ENCODE measurements at places on chromosomes 4 and X.

- ATAC-seq: no peak
Observed at GRCh38 chr4:166386491-166387360, 513.7 kb downstream of the TLL1 start.

GRCh38 chr4:121908346-121908745 lies 38.1 kb upstream of the BBS7 start:
- no peak for ATAC-seq

DNA sequence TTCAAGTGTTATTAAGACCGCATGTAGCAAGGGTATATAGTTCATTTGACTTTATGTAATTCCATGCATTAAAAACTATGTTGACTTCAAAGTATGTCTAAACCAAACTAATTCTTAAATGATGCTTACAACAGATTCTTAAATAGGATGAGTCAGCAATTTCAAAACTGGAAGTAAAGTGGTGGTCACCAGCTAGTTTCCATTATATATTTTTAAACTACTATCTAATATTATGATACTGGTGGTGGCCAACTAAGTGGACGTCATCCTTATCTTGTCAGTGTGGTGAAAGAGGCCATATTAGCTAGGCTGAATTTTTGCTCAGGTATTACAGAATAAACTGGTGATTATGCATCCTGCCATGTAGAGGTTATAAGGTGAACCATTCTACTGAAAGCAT lies 1.2 kb downstream of the IL15 start:
- ATAC-seq: no peak

GRCh38 chrX:12955882-12956703 lies 18.8 kb upstream of the TMSB4X start:
- peak; percentile 68 for ATAC-seq

GRCh38 chr4:101251261-101251660 lies 96.1 kb downstream of the PPP3CA start:
- ATAC-seq: no peak

DNA sequence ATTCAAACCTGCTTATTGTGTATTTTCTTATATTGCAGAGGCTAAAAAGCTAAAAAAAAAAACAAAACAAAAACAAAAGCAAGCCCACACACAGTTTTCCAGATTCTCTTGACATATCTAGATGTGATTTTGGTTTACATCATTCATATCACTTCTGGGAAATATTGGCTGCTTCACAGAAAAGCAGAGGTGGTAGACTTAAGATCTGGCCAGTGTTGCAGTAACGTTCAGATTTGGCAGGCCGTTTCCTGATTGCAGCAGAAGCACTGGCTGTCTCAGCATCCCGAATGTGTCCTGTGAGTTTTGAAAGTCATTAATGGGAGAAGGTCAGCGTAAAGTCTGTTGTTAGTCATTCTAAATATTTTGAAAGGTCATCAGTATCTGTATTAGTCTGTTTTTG lies 2062.0 kb downstream of the ARAP2 start:
- ATAC-seq: no peak

DNA sequence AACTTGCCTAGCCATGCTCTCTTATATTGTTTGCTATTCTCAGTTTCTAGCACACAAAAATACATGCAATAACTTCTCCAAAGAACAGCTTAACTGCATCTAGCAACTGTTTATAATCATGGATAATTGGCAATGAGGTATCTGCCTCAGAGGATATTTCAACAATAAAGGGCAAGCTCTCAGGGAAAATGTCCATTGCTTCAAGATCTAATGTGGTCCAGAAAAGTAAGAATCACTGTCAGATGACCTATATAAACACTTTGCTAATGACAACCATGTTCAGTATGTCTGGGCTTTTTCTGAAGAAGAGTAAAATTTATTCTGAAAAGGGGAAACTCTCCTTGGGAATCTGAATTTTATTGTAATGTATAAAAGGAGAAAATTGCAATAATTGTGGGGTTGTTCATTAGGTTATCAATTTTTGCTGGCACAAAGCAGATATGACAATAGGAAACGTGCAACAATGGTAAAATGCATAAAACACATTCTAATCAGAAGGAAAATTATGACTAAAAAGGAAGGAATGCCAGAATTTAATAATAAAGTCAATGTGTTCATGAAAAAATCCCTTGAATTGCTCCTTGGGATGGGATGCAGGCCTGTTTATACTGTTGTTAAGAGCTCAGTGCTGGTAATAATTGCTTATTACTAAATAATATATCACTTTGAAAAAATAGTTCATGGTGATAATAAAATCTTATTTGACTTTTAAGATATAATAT lies 90.3 kb downstream of the ANTXR2 start:
- ATAC-seq: no peak

- no peak for ATAC-seq
Observed at GRCh38 chr4:2630556-2631273, 94.3 kb downstream of the FAM193A start.

GRCh38 chr4:169716677-169717076 lies 41.1 kb downstream of the HPF1 start:
- ATAC-seq: no peak

DNA sequence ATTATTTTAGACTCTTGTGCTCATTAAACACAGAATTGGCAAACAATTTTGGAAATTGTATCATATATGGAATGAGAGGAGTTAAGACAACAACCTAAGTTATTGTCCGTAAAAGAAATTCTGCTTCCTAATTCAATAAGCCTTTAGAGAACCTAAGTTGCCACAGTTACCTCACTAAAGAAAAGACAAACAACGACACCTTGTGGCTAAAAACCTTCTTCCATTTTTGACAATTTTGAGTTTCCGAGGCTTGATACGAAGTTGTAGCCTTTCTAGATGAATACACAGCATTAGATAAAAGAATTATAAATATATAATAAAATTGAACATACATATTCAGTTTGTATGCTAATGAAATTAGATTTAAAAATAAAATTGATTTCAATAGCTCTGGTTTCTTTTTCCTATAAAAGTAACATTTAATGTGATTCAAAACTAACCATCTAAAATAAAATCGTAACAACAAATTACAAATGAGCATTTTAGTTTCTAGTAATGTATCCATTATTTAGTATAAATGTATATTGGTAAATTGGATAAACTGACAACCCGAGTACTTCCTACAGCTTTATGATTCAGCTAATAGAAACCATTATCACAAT lies 275.1 kb downstream of the GPM6A start:
- ATAC-seq: no peak

DNA sequence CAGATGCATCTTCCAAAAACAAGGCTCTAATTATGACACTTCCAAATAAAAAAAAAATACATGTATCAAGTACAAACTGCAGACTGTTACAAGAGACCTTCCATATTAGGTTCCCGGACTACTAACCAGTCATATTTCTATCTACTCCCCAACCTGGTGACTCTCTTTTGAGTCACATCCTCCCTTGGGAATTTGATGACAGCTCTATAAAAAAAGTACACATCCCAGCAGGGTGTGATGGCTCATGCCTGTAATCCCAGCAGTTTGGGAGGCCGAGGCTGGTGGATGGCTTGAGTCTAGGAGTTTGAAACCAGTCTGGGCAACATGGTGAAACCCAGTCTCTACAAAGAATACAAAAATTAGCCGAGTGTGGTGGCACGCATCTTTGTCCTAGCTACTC lies 14.9 kb downstream of the RPGR start:
- ATAC-seq: no peak

DNA sequence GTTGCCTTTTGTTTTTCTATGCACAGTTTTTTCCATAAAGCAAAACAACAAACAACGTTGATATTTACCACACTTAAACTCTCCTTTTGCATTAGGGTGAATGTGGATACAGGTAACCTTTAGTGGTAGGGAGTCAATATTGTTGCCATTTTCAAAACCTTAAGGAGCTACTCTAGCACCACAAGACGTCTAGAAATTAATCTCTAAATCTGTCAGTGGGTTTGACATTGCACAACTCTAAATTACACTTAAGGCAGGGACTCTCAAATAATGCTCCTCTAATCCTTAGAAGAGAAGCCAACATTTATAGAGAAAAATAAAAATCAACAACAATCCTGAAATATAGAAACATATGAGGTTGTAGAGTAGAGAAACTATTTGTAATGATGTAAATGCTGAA lies 297.2 kb downstream of the UNC5C start:
- ATAC-seq: no peak

DNA sequence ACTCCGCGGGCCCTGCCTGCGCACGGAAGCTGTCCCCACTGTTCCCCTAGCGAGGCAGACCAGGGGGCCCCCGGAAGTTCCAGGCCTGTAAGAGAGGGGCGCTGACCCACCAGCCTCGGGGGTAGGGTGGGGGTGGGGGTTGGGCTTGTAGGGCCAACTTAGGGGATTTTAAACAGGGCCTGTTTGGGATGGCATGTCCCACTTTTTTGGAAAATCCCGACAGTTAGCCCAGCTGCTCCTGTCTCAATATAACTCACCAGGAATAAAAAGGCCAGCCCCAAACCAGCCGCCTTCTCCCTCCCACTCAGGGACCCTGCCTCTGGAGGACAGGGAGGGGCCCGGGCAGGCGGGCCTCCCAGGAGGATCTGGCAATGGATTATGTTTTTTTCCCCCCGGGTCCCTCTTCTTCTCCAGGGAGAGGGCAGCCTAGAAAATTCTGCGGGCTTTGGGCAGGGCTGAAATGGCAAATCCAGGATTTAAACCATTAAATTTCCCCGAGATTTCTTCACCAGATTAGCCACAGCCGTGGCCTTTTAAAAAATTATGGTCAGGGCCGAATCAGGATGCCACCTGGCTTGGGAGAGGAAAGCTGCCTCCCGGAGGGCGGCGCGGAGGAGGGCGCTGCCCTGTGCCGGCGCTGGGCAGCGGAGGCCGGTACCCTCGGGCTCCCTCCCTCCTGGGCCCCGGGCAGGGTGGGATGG lies 957 bp downstream of the PPP2R2C start:
- ATAC-seq: no peak

GRCh38 chrX:4314586-4314985 lies 601.1 kb upstream of the PRKX start:
- no peak for ATAC-seq

DNA sequence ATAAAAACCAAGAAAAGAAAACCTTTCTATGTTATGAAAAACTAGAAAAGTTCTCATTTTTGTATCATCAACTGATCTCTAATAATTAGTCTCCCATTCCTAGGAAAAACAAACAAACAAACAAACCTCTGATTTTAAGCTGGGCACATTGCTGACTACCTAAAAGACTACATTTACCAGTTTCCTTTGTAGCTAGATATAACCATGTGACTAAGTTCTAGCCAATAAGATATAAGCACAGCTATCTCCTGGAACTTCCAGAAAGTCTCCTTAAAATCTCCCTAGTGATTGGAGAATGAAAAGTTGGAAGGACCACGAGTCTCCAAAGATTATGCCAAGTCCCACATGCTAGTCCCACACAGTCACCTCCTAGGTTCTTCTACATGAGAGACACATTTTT lies 108.9 kb downstream of the NR3C2 start:
- ATAC-seq: no peak

DNA sequence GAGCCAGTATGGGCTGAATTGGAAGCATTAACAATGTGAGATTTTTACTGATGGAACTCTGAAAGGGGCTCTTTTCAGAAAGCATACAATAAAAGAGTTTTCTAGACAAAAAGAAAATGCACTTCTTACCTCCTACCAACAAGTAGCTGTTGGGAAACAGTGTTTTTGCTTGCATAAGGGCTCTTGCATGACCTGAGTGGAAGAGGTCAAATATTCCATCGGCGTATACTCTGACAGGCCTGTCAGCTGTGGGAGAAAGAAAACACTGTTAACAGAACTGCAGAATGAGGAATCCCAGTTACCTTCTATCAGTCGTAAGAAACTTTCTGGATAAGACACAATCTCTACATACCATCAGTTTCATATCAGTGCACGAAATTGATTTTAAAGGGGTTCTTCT lies 39.5 kb downstream of the PCYT1B start:
- ATAC-seq: no peak

GRCh38 chr4:132956962-132957361 lies 192.1 kb upstream of the PCDH10 start:
- no peak for ATAC-seq

DNA sequence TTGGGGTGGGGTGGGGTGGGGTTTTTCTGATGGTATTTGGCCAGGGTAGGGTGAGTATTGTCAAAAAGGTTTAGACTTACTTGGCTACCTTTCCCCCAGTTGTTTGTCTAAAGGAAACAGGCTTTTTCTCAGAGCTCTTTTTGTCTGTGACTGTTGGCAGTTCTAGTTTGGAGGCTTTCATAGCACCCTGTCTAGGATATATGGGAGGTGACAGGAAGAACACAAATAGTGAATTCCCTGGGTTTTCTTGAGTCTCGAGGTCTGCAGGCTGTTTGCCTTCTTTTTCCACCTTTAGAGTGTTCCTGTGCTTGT lies 13.5 kb downstream of the RPS6KA3 start:
- ATAC-seq: no peak

GRCh38 chr4:88187766-88188165 lies 29.3 kb upstream of the ABCG2 start:
- ATAC-seq: no peak

DNA sequence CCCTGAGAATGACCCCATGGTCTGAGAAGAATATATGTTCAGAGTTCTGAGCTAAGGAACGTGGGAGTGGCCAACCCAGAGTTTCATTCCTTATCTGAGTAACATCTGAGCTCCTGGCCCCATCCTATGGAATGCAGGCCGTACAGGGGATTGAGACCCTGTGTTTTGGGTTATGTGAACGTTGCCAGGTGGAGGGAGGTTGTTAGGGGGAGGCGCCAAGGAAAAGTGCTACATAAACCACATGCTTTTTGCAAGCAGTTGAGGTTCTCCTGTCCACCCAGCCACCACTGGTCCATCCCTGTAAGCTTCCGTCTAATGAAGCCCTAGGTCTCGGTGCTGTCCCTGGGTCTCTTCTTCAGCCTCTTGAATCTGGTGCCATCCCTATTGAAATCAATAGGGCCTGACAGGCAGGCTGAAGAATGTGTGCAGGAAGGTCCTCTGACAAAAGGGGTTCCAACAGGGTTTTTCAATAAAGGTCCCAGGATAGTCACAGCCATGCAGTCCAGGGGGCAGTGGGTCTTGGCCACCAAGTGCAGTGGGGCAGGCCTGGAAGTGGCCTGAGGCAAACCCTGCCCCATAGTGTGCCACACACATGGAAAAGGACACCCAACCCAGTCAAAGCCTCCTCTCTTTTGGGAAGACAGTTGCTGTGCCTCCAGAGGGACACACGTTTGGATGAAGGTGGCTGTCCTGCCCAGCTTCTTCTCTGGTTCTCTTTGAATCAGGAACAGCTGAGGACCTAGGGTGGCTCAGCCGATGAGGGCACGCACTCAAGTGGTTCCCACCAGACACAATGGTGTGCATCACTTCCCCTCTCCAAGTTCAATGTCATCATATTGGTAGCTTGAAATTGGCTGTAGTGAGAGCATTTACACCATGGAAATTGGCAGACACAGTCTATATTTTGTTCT lies 53.5 kb downstream of the HTRA3 start:
- no peak for ATAC-seq

Data from gastroesophageal sphincter (tissue), 4 donors.